ENCODE measurements at places on chromosomes 7 and 10.

DNA sequence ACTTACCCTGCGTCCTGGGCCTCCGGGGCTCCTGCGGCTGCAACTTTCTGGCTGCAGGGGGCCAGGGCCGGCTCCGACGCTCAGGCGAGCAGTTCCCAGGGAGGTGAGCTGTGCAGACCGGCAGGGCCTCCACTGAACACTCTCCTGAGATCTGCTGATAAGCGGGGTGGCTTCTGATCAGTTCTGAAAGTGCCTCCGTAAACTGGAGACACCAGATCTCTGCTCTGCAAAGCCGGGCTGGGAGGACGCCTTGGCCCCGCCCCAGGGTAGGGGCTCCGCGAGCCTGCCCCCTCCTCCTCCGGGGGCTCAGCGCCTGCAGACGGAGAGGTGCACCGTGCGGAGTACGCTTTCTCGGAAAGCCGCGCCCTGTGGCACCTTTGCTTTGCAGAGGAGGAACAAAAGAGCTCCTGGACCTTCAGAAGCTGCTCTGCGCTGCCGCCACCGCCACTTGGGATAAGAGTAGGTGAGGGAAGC is 141.3 kb upstream of the VKORC1L1 start:
- DNase-seq, result no peak

DNA sequence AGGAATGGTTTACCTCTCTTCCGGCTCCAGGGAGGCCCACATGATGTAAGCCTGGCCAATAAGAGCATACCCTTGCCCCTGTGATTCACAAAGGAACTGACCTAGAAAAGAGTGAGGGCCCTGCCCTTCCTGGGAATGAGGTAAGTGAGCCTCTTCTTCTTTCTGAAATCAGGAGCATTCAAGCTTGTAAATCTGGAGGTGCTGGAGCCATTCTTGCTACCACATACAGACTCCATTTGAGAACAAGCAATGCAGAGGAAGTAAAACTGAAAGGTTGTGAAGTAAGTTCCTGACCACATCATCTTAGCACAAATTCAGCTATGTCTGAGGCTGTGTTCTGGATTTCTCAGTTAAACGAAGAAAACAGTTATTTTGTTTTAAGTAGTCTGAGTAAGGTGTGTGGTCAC is 132.2 kb downstream of the CD36 start:
- DNase-seq, result no peak

DNA sequence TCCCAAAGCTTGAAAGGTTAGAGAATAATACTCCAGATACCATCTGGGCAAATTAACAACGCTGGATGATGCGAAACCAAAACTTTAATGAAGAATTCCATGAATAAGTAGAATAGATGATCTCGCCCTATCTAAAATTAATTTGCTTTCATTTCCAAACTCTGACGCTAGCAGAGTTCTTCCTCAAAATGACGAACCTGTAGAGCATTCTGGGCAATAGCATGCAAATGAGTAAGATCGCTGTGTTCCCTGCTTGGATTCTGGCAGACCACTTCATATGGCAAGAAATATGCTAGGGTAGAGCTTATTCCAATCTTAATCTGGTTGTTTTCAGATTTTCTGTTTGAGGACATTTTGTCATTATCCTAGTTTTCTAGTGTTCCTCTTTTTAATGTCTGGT is 36.1 kb upstream of the SMNDC1 start:
- no peak for DNase-seq

DNA sequence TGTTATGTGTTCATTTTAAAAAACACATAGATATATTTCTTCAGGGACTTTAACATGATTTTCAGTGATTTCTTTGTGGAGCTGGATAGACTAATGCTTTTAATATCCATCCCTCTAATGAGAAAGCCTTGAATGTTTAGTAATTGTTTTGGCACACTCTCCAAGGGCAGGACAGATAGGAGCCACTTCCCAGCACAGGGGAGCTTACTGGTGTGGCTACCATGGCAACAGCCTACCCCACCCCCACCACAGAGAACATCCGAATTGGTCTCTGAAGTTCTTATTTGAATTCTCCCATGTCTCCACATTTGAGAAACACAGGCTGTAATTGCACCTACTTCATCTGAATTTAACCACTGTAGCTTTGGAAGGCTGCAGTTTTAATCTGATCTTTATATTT is 87.7 kb downstream of the PRKG1 start:
- DNase-seq, result no peak

GRCh38 chr10:75367901-75368300 is 33.7 kb downstream of the ZNF503 start:
- no peak for DNase-seq

GRCh38 chr7:151244196-151244840 is 4.2 kb downstream of the SMARCD3 start:
- DNase-seq, result peak; percentile 65

DNA sequence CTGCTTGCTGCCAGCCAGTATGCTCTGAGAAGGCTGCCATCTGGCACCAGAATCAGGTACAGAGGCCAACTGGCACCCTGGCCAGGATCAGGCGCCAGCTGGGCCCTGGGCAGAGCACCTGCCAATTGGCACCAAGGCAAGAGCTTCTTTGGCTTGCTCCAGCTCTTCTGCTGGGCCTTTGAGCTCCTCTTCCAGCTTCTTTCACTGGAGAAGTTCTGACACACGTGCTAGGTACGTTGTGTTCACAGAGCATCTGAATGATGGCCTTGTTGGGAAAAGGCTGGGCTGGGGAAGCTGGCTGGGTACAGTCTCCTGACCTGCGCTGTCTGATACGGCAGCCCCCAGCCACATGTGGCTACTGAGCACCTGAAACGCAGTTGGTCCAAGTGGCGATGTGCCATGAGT is 31.7 kb upstream of the OPALIN start:
- no peak for DNase-seq

DNA sequence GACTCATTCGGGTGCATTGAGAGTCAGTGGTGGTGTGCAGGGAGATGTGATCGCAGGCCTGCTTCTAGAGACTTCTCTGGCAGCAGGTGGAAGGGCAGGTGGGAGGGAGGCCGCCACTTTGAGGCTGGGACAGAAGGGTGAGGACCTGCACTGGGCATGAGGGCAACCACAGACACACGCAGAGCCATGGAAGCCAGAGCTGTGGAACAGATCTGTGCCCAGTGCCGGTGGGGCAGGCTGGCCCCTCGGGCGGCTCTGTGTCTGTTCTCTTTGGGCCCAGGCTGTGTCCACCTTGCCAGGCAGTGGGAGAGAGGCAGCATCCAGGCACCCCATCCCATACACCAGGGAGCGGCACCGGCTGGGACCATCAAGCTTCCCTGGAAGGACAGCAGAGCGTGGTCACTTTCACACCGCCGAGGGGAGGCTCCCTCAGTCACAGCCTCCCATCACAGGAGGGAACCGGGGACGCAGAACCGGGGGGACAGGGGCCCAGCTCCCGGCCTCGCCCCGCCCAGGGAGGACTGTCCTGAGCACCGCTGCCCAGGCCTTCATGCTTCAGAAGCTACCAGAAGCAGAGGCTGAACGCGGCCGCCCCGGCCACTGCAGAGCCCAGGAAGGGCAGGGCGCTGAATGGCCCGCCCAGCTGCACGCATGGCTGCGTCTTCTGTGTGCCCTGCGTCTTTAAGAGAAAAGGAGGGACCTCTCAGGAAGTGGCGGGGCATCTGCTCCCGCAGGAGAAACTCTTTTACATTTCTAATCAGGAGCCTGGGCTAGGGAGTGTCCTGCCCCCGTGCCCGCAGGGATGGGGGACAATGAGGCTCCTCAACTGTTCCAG is 32.1 kb downstream of the EN2 start:
- DNase-seq, result no peak

DNA sequence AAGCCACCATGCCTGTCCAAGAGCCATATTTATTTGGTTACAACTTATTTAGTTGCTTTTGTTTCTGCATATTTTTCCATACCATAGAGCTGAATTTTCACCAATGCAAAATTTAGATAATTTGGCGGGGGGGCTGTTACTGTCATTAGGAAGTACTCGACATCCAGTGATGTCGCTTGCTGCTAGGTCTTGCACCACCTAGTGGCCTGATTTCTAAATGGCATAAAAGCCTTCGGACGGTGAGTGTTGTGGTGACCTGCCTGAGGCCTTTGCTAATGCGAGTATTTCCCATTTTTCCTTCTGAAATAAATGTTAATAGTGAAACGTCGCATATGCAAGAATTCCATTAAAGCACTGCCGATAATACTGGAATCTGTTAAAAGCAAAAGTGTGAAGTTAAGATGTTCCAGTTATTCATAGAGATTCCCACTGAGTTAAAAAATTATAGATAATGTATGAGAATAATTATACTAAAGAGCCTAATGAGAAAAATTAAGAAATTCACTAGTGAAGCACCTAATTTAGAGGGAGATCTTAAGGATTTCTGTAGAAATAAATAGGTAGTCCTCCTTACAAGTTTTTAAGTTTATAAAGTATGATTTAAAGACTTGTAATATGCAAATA is 86.1 kb upstream of the DNAJB6 start:
- DNase-seq, result peak; percentile 78

Measured in Kasumi-1 (cell line).